Breast epithelium (tissue), 4 donors: ENCODE measurements at places on chromosomes 7 and 10. TPM values are rescaled to one million over a fixed set of nuclear protein-coding genes. Genes with fewer than 3 reads are reported as not detected.

The CFAP46 gene
- 0.73 TPM for total RNA-seq

The HOXA4 gene
- total RNA-seq: 0.80 TPM

The SFTPA1 gene
- total RNA-seq: not detected

The MYO3A gene
- total RNA-seq: 0.29 TPM

The FAM25G gene
- not detected for total RNA-seq

The CALN1 gene
- total RNA-seq: 0.33 TPM

The ZPBP gene
- total RNA-seq: not detected

The SPDYE9 gene
- not detected for total RNA-seq

The FAM131B gene
- 0.48 TPM for total RNA-seq

The ACHE gene
- 4.3 TPM for total RNA-seq

The CYTH3 gene
- total RNA-seq: 46.4 TPM

The SPDYE11 gene
- total RNA-seq: not detected

The FAM20C gene
- 71.0 TPM for total RNA-seq

The NSUN5 gene
- 24.2 TPM for total RNA-seq

The GNGT1 gene
- total RNA-seq: not detected

The PSMC2 gene
- 93.7 TPM for total RNA-seq

The TEX47 gene
- total RNA-seq: not detected

The CHST15 gene
- total RNA-seq: 56.4 TPM

The MRLN gene
- not detected for total RNA-seq

The PLXNA4 gene
- total RNA-seq: 7.2 TPM

The TEX36 gene
- not detected for total RNA-seq

The TRIM4 gene
- total RNA-seq: 46.1 TPM

The RGR gene
- total RNA-seq: 0.33 TPM

The APBB1IP gene
- total RNA-seq: 3.5 TPM
